Stimulated activated CD8-positive, alpha-beta memory T cell treated with anti-CD3 and anti-CD28 coated beads, Interleukin-15, amount 100 ng/mL, for 4 hours (primary cell): ENCODE measurements at places on chromosomes 16 and 17.

GRCh38 chr16:29876217-29876593, 13.2 kb upstream of the CDIPT start:
- DNase-seq: no peak

- DNase-seq: no peak
Observed at GRCh38 chr16:3520841-3521240, 20.0 kb downstream of the CLUAP1 start.

- no peak for DNase-seq
Observed at GRCh38 chr16:52727849-52728248, 180.9 kb upstream of the TOX3 start.

GRCh38 chr16:75143941-75144340, 4.4 kb upstream of the ZFP1 start:
- DNase-seq: no peak

- DNase-seq: no peak
Observed at GRCh38 chr17:11302401-11303186, 61.6 kb downstream of the SHISA6 start.

GRCh38 chr17:9322326-9322725, 253.3 kb downstream of the STX8 start:
- no peak for DNase-seq

DNA sequence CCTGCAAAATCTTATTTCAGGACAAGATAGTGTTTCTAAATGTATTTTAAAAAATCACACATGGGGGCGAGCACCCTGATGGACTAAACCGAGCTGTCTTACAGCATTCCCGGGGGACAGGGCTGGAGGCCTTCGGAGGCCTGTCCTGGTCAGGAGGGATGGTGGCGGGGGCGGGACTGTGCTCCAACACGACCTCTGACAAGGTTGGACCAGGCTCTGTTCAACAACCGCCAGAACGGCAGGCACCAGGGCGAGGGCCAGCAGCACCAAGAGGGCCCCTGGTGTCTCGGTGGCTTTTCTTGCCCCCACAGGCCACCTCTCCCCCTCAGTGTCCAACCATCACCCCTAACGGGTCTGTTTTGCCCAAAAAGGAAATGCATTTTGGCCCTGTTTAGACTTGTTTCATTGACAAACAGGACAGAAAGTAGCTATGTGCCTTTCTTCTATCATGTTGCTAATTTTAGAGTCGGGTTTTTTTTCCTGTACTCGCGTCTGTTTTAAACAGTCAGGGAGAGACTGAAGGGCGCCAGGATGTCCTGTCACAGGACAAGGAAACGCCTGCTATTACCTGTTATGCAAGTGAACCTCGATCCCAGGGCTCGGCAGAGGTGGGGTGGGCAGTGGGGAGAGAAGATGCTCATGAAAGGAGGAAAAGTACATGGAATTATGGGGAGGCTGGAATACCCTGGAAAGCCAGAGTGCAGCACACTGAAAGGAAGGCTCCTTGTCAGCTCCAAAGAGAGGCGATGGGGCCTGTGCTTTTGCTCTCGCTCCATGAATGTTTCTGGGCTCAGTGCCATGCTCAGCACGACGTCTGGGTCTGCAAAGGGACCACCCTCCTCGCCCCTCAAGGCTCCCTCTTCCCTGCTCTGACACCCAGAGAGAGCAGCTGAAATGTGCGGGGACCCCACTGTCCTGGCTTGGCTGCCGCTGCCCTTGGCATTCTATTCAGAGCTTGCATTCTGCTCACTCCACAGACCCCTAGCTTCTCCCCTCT, 11.9 kb downstream of the TMEM204 start:
- DNase-seq: no peak

DNA sequence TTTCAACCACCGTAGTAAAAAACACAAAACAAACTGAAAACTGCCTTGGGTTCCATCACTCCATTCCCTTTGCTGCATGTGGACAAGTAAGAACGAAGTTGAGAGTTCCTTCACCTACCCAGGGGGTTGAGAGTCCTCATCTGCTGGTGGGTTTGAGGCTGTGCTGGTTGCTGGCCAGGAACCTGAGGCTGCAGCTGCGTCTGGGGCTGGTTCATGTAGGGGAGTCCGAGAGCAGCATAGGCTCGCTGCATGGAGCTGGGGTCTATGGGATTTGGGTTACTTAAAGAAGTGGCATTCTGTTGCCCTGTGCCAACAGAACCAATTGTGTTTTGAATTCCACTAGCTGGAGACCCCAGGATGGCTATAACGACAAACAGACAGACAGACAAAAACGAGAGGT, 65.2 kb upstream of the TRAP1 start:
- DNase-seq: no peak

- DNase-seq: no peak
Observed at GRCh38 chr17:55140809-55141208, 124.0 kb upstream of the HLF start.
